Activated naive CD4-positive, alpha-beta T cell (primary cell): ENCODE measurements at places on chromosomes 16 and 17.

GRCh38 chr17:58534901-58535421, 20.5 kb upstream of the MTMR4 start:
- DNase-seq: no peak

- DNase-seq: no peak
These were observed 711.7 kb upstream of the SOX9 start for GRCh38 chr17:71409137-71409536.

DNA sequence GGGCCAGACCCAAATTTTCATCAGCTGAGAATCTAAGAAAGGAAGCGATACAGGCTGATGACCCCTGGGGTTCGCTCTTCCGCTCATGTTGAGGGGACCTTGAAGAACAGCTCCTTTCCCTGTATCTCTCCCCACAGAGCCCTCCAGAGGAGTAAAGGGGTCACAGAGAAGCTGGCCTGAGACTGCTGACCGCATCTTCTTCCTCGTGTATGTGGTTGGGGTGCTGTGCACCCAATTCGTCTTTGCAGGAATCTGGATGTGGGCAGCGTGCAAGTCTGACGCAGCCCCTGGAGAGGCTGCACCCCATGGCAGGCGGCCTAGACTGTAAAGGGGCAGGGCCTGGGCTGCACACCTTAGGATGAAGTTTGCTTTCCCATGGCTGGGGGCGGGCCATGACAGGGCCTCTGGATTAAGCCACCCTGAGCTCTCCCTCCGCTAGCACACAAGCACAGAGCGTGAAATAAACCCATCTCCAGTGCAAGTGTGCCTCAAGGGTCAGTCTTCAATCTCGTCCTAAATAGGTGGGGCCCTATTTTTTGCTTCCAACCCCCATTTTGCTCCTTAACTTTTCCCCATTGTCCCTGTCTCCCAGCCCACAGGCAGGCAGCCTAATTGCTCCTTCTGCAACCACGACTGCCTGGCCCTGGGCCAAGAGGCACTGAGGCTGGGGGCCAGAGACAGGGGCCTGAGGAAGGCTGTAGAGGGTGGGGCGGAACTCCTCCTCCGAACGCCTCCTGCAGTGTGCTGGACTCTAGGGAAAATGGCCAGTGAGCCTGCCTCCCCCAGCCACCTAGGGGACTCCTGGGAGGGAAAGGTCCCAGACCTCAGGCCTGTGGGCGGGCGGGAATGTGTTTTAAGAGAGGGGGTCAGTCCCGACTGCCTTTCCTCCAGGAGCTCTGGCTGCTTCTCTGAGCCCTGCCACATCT, 3.6 kb downstream of the ZACN start:
- no peak for DNase-seq

- DNase-seq: no peak
These were observed 18.3 kb downstream of the EARS2 start for GRCh38 chr16:23538919-23539278.

GRCh38 chr16:22181426-22181825, 19.1 kb downstream of the SDR42E2 start:
- DNase-seq: no peak

DNA sequence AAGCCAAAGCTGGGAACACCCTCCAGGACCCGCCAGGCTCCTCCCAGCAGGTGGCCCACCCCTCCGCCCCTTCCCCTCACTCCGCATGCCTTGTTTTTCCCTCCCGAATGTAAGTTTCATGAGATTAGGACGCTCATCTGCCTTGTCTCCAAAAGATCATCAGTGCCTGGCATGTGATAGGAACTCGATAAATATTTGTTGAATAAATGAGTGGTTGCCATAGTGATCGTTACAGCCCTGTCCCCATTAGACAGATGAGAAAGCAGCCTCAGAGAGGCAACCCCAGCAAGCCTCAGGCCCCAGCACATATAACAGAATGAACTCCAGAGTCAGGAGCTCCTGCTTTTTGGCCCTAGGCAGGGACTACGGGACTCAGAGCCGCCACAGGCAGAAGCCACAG, 5.0 kb downstream of the CAMKK1 start:
- DNase-seq: no peak

- no peak for DNase-seq
These were observed 95.7 kb upstream of the SOX9 start for GRCh38 chr17:72025113-72025512.

- DNase-seq: no peak
These were observed 22.6 kb downstream of the SMPD3 start for GRCh38 chr16:68425498-68426346.

DNA sequence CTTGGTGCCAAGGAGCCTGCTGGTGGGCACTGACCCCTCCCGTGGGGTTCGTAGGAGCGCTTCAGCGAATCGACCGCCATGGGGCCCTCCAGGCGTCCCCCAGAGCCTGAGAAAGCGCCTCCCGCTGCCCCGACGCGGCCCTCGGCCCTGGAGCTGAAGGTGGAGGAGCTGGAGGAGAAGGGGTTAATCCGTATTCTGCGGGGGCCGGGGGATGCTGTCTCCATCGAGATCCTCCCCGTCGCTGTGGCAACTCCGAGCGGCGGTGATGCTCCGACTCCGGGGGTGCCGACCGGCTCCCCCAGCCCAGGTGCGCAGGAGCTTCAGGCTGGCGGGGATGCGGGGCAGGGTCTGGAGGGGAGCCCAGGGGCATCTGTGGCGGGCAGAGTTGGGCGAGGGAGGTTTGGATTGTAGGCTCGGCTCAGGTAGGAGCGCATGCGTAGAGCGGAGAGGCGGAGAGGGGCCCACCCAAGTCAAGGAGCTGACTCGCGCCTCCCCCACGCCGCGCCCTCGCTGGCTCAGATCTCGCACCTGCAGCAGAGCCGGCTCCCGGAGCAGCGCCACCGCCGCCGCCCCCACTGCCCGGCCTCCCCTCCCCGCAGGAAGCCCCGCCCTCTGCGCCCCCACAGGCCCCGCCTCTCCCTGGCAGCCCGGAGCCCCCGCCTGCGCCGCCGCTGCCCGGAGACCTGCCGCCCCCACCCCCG, 19.8 kb downstream of the FMNL1 start:
- no peak for DNase-seq

GRCh38 chr16:68700120-68700519, 37.0 kb upstream of the CDH1 start:
- no peak for DNase-seq

DNA sequence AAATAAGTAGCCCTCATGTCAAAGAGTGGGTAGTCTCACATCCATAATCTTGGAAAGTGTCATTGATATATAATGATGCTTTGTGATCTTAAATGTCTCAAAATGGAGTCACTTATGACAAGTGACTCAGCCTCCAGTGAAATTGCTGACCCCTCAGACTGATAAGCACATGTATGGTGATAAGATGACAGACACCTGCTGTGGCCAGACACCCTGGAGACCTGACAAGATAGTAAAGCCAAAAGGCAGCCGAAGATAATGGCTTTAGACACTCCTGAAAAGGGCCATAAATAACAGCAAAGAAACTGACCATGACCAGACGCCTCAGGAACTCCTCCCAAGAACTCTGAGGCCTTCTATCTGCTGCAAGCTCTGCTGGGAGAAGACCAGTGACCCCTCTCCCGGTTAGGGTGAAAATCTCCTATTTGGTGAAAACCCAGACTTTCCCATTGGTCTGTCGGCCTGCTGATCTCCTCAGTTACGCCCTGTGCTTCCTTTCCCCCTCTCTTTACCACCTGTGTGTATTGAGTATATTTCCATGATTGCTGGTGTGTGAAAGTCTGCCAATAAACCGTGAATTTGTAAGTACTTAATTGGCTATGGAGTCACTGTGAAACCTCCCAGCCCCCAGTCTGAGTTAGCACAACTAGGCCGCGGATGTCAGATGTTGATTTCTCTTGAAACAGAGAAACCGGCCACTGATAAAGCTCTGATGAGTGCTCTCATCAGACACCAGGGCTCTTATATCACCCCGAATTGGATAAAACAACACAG, 226.7 kb upstream of the MYOCD start:
- DNase-seq: no peak

- DNase-seq: no peak
These were observed 8.3 kb upstream of the SPNS3 start for GRCh38 chr17:4425398-4425797.

- DNase-seq: no peak
These were observed 5.3 kb upstream of the TAOK1 start for GRCh38 chr17:29384901-29385300.
